Omental fat pad (tissue), 4 donors: ENCODE measurements at places on chromosomes 7 and 10.

GRCh38 chr7:111833466-111833865 lies 271.2 kb upstream of the IMMP2L start:
- DNase-seq: no peak

GRCh38 chr7:91847231-91847630 lies 33.3 kb downstream of the MTERF1 start:
- DNase-seq: no peak

GRCh38 chr10:4051641-4052151 lies 266.7 kb upstream of the KLF6 start:
- no peak for DNase-seq

DNA sequence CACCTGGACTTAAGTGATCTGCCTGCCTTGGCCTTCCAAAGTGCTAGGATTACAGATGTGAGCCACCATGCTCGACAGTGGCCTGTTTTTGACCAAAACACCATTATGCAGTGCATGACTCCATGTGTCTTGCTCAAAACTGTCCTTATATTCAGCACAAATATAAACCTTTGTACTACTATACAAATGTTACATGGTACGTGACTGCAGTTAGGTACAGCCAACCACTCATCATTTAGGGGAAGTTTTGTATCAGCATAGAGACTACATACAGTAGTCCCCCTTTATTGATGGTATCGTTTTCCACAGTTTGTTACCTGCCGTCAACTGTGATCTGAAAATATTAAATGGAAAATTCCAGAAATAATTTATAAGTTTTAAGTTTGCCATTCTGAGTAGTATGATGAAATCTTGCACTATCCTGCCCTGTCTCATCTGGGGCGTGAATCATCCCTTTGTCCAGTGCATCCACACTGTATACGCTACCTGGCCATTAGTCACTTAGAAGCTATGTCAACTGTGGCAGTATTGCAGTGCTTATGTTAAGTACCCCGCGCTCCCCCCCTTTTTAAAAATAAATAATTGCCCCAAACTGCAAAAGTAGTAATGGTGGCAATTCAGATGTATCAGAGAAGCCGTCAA lies 23.3 kb upstream of the ZNF282 start:
- DNase-seq: no peak

DNA sequence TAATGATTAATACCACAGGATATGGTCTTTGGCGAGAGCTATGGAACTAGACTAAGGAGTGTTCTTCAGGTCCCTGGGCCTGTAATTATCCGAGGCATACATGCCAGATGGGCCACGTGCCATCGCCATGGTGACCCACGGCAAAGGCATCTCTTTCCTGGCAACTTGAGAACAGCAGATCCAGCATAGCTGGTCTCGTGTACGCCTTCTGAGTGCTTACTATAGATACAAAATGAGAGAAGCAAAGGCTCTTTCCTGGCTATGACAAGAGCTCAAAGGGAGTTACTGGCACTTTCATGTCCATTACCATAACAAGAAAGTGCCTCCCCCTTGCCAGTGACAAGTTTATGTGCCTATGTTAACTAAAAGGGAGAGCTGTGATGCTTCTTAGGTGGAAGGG lies 26.0 kb upstream of the GLI3 start:
- no peak for DNase-seq

- no peak for DNase-seq
Measured at GRCh38 chr7:101370836-101371235, 8.2 kb downstream of the COL26A1 start.

DNA sequence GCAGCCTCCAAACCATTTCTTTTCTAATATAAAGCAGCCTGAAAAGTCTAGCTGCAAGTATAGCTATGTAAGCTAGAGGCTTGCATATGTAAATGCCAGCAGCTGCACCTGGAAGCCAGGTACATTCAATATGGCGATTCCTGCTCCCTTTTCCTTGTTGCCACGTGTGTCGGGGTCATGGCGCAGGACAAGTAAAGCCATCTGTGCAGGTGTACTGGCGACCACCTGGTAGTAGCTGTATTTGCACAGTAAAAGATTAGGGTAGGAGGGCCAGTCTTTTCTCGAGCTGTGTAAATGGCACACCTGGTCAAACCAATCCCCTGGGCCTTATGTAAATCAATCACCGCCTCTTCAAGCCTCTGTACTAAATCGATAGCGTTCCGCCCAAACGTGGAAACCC lies 484.5 kb downstream of the MAGI2 start:
- no peak for DNase-seq

- DNase-seq: no peak
Measured at GRCh38 chr7:145313551-145313950, 477.7 kb upstream of the TPK1 start.
